ENCODE measurements at places on chromosomes 16 and 17.

GRCh38 chr16:25140459-25140858 lies 28.9 kb downstream of the LCMT1 start:
- DNase-seq = no peak

DNA sequence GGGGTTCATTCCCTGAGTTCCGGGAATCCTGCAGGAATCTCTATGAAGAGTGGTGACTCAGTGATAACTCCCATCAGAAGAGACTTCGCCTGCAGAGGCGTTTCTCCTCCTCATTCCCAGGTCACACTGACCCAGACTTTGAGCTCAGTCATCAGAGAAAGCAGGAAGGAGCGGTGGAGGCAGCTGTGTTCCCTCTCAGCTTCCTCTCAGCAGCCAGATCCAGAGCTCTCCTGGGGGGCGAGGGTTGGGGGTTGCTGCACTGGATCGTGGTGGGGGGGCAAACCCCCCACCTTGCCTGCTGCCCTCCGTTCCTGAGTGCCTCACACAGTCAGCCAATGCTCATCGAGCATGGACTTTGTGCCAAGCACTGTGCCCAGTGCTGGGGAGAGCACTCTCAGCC lies 271.2 kb downstream of the CBLN1 start:
- no peak for DNase-seq

GRCh38 chr16:86854626-86855294 lies 276.4 kb downstream of the FOXL1 start:
- peak; percentile 34 for DNase-seq

DNA sequence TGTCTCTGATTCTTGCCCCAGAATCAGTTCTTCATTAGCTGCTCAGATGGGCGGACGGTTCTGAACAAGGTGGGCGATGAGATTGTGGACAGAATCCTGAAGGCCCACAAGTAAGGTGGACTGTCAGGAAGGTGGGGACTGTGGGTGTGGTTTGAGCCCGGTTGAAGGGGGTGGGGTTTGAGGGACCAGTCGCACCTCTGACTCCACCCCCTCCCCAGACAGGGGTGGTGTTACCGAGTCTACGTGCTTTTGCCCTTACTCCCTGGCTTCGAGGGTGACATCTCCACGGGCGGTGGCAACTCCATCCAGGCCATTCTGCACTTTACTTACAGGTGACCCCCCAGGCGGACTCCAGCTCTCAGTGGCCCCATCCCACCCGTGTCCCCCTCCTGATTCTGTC lies 11.3 kb downstream of the PLD2 start:
- no peak for DNase-seq

GRCh38 chr17:596287-596686 lies 118.4 kb downstream of the VPS53 start:
- no peak for DNase-seq

DNA sequence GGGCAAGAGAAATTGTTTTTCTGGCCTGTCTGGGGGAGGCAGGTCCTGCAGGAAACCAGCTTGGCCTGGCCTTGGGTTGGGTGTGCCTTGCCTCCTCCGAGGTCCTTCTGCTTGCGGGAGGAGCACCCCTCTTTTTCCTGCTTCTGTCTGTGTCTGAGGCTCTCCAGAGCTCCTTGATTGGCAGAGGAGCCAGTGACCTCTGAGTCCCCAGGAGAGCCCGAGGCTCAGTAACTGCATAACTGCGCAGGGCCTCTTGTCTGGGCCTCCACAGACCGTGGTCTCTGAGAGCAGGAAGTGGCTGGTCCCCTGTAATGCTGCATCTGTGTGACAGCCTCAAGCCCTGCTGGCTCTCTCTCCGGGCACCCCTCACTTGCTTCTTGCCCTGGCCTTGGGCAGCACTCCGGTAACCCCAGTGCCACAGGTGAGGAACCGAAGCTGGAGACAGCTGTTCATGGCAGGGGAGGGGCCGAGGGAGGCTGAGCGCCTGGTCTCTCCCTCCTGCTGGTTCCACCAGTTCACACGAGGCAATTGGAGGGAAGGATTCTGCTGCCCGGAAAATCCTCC lies 1.6 kb downstream of the CAPN15 start:
- DNase-seq = no peak

- DNase-seq = no peak
Observed at GRCh38 chr16:72935896-72936295, 112.0 kb downstream of the ZFHX3 start.

DNA sequence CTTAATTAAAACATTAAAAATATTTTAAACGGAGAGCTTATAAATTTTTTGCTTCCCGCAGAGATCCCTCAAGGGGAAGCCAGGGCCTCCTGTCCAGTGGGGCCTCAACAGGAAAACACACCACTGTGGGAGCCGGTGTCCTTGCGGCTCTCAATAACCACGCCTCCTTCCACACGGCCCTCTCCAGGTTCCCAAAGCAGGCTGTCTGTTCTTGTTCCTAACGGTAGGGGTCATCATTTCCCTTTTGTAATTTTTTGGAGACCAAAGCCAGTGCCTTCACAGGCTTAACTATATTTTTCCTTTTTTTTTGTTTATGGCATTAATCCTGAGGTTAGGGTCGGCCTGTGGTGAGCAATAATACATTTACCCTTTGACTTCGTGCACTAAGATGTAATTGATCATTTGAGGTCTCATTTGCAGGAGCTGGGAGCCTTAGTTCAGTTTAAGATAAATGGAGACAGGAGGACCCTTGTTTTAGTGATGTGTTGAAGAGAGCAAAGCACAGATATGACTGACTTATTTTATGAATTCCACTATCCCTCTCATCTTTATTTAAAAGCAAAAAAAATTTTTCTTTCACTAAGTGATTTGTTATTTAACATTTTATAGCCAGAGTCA lies 77.5 kb upstream of the N4BP1 start:
- DNase-seq = peak; percentile 7

DNA sequence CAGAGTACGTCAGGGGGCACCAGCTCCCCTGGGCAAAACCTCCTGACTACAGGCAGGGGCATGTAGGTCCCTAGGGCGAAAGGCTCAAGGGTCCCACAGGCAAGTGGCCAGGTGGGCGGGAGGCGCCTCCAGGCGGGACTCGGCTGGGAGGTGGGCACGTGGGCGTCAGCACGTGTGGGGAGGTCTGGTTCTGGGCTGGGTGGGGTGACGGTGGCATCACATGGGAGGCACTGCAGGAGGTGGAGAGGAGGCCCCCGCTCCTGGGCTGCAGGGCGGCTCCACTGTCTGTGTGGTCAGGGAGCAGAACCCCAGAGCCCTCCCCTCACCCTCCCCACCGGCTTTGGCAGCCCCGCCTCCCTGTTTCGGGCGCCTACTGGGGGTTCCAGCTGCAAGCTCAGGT lies 52.7 kb downstream of the ACTG1 start:
- no peak for DNase-seq

- DNase-seq = peak; percentile 7
Observed at GRCh38 chr16:83926726-83927397, 26.2 kb upstream of the OSGIN1 start.

- DNase-seq = no peak
Observed at GRCh38 chr17:64275016-64275415, 12.0 kb upstream of the TEX2 start.

DNA sequence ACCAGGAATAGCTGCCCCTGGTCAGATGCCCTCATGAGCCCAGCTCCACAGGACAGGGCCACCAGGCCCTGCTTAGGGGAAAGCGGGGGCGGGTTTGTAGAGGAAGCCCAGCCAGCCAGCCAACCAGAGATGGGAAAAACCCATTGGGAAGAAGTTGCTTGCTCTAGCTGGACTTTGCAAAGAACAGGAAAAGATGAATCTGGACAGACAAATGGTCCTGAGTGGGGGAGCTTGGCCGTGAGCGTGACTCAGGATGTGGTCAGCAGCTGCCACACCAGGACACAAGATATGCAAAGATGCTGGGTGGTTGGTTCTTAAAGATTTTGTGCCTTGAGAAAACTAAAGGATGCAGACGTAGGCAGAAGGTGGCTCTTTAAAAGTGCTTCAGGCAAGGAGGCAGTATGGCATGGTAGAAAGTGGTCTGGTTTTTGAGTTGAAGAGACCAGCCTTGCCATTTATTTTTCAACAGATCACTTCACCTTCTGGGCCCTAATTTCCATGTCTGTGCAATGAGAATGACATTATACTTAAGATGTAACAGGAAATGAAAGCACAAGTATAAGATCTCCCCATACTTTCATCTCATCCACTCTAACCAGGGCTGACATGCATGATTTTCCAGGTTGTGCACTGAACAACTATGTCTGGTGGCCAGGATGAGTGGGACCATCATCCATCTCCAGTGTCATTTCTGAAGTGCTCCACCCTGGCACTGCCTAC lies 27.8 kb upstream of the HEATR6 start:
- no peak for DNase-seq

- no peak for DNase-seq
Observed at GRCh38 chr17:189444-189843, 8.0 kb upstream of the DOC2B start.

- DNase-seq = no peak
Observed at GRCh38 chr16:56298948-56299596, 107.8 kb downstream of the GNAO1 start.

DNA sequence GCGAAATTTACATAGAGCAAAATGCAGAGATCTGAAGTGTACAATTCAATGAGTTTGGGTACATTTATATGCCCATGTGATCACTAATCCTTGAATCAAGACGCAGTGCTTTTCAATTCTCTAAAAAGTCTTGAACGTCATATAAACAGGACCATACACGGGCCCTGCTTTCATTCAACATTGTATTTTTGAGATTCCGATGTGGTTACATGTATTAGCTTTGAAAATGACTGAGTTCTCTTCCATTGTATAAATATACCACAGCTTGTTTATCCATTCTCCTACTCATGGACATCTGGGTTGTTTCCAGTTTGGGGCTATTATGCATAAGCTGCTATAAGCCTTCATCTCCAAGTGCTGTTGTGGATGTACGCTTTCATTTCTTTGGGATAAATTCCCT lies 45.5 kb downstream of the ZCCHC14 start:
- no peak for DNase-seq

- DNase-seq = peak; percentile 26
Observed at GRCh38 chr17:77887464-77888241, 70.8 kb upstream of the TNRC6C start.

GRCh38 chr17:56898874-56899273 lies 15.0 kb downstream of the TRIM25 start:
- no peak for DNase-seq

DNA sequence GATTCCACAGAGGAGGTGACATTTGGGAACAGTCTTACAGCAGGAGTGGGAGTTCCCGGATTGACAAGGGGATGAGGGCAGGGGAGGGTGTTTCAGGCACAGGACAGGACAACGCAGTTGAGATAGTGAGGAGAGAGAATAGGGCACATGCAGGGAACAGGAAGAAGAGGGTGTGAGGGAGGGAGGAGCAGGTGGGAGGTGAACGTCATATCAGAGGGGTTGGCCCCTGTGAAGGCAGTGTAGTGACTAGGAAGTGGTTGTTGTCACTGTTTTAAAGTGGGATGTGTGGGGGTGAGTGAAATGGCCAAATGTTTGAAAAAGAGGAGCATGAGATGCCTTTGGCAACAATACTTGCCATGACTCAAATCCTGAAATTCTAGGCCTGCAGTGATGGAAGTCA lies 12.2 kb downstream of the PRKCB start:
- DNase-seq = no peak

DNA sequence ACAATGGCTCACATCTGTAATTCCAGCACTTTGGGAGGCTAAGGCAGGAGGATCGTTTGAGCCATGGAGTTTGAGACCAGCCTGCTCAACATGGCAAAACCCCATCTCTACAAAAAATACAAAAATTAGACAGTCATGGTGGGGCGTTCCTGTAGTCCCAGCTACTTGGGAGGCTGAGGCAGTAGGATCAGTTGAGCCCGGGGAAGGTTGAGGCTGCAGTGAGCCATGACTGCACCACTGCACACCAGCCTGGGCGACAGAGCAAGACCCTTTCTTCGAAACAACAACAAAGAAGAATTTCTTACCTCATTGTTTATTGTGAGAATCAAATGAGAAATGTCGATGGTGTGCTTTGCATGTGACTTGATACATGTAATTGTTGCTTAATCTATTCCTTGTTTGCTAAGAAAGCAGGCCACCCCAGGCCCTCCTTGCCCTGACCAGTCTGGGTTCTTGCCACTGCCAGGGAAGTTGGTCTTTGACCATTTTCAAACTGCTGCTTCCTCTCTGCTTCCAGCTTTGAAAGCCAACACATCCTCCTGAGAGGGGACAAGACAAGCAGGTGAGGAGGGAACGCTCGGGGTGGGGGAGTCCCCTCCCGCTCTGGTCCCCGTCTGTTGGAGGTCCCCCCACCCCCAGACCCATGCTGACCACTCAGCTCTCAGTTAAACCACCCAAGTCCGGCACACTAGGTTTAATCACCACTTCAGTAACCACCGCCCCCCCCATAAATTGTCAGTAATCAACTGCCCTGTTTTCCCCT lies 47.3 kb upstream of the CPNE2 start:
- no peak for DNase-seq

DNA sequence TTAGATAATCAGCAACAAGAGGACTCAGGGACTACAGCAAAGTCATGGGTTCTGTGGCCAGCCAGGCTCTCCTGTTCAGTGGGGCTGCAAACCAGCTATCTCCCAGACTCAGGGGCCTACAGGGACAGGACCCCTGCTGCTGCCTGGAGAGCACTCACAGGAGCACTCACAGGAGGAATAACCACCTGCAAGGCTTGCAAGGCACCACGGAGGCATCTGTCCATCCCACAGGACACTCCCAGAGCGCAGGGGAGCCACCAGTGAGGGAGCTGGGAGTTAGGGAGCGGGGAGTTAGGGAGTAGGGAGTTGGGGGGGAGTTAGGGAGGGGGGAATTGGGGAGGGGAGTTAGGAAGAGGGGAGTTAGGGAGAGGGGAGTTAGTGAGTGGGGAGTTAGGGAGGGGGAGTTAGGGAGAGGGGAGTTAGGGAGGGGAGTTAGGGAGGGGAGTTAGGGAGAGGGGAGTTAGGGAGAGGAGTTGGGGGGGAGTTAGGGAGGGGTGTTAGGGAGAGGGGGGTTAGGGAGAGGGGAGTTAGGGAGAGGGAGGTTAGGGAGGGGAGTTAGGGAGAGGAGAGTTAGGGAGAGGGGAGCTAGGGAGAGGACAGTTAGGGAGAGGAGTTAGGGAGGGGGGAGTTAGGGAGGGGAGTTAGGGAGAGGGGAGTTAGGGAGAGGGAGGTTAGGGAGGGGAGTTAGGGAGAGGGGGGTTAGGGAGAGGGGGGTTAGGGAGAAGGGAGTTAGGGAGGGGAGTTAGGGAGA lies 5.7 kb downstream of the CANT1 start:
- DNase-seq = no peak

DNA sequence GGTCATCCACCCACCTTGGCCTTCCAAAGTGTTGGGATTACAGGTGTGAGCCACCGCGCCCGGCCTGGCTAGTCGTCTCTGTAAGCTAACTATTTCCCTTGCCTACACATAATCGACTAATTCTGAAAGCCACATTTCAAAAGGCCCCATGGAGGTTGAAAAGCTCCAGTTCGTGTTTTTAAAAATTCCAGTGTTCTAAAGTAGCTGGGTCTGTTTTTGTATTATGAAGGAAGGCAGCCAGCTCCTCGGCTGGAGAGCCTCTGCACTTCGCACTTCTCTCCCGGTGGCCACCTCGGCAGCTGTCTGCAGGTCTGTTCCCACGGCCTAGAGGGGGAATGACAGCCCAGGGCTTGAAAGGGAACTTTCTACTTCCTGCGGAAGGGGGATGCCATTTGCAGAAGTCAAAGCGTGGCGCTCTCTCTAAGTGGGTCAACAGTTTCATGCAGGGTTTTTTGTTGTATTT lies 16.9 kb downstream of the HASPIN start:
- no peak for DNase-seq

- DNase-seq = no peak
Observed at GRCh38 chr17:6919158-6919557, 76.7 kb upstream of the ALOX12 start.

- no peak for DNase-seq
Observed at GRCh38 chr17:17681744-17682292, 560 bp downstream of the RAI1 start.

Measured in BJ (cell line).